ENCODE measurements at places on chromosomes 1 and 21.

DNA sequence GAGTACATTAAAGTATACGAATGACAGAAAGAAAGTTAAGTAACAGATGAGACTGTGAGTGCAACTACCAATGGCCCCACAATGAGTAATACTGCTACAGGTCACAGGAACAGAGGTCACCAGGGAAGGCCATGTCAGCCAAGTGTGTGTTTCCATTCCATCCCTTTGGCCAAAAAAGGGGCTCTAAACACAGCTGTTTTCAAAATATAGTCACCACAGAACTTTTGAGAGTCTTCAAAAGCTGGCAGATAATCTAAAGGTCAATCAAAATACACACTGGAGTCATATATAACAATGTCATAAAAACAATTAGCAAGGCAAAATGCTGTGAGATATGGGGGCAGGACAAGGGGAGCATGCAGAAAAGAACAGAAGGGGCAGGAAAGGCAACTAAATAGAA is 10.2 kb downstream of the USP24 start:
- no peak for DNase-seq

DNA sequence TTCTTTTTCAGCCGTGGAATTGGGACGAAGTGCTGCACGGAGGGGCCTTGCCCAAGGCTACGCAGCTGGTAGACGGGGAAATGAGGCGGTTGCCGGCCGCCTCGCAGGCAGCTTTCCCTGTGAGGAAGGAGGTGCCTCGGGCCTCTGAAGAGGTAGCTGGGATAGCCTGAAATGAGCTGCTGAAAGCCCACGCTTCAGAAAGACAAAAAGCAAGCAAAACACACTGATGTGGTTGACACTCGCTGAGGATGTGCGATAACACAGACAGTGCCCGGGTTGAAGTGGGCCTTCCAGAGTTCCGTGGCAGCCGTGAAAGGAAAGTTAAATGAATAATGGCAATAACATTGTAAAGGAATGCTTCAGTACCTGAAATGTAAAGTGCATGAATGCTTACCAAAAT is 47.2 kb downstream of the S1PR1 start:
- no peak for DNase-seq

DNA sequence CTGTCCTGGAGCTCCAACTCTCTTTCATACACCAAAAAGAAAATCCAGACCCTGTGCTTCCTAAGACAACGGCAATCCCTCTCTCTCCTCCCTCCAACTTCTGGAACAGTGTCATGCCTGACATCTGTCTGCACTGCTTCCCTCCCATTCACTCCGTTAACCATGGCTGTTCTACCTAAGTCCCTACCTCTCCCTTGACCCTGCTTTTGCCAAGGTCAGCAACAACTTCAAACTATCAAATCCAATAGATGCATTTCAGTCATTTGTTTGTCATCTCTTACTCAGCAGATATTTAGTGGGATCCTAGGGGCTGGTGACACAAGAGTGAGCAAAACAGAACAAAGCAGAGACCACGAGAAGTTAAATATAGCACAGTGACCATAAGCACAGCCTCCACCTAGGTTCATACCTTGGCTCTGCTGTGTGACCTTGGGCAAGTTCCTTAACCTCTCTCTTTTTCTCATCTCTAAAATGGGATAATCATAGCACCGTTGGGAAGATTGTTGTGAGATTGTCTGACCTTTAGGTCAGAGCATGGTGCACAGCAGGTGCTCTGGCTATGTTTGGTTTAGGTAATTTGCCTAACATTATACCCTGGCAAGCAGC is 88.9 kb downstream of the TMEM53 start:
- DNase-seq, result no peak

- DNase-seq, result no peak
Measured at GRCh38 chr1:6783936-6784559, 1.2 kb upstream of the CAMTA1 start.

DNA sequence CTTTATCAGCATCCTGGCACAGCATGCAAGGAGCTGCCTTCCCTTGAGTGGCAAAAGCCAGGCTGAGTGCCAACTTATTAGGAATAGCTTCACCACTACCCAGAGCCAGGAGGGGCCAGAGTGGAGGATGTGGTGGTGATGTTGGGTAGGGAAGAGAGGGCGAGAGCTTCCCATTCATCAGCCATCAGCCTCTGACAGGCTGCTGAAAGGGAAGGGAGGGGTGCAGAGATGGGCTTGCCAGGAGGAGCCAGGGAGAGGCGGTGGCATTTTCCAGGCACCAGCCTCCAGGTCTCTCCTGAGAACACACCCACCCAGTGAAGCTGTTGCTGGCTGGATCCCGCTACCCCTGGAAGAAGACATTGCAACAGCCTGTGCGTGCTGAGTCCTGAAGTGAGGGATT is 168.5 kb downstream of the ACTL8 start:
- no peak for DNase-seq

DNA sequence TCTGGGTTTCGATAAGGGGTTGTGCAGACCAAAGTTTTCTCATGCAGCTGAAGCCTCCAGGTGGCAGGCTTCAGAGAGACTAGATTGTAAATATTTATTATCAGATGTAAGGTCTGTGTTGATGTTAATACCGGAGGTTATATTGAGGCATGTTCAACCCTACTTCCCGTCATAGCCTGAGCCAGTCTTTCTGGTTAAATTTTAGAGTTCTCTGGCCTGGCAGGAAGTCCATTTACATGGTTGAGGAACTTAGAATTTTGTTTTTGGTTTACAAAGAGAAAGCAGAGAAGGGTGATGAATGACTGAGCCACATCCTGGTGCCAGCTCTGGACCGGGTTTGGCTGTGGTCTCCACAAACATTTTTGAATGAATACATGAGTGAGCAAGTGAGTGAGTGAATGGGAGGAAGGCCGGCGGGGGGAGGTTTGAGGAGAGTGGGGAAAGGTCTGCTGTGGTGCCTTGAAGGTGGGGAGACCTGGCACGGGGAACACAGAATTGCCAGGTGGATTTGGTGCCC is 218.5 kb downstream of the DISC1 start:
- DNase-seq, result no peak

GRCh38 chr1:161921990-161922389 is 101.7 kb downstream of the OLFML2B start:
- DNase-seq, result no peak

All from HTR-8/SVneo (cell line).